ENCODE measurements at places on chromosomes 2 and 18.

DNA sequence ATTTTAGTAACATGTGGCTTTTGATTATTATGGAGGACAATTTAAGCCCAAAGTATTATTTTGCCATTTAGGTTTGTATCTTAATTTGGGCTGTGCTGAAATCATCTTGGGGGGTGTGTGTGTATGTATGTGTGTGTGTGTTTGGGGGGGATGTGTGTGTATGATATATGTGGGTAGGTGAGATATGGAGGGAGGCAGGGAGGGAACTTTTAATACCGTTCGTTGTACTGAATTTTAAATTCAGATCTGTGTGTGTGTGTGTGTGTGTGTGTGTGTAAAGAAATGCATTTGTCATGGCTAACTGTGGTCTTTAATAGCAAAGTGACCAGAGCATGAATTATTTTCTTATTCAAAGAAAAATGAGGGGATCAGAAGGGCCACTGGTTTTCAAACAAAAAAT is 113.7 kb downstream of the LTBP1 start:
- DNase-seq: no peak

DNA sequence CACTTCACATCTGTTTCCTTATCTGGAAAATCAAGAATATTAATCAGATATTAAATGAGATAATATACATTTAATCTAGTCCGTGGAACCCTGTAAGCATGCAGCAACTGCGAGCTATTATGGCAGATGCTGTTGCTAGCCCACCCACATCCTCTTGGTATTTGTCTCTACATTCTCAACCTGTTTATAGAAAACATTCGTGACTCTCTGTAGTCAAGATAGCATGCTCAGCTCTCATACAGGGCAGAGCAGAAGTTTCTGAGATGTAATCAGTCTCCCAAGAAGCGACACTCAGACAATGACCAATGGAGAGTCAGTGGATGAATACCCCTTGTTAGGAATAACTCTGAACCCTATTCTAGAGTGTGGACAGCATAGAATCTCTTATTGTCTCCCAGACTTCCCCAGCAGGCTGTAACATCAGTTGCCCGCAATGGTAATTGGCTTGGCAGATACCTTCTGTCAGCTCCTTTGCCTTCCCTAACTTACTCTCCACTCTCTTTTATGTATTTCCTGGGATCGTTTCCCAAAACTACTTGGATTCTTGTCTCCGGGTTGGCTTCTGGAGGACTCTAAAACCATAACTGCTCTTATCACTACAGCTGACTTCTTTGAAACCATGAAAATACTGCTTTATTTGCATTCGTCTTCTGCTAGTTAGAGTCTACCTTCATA is 400.7 kb upstream of the TNP1 start:
- no peak for DNase-seq

- DNase-seq: no peak
Observed at GRCh38 chr2:155412598-155412997, 714.1 kb downstream of the KCNJ3 start.

DNA sequence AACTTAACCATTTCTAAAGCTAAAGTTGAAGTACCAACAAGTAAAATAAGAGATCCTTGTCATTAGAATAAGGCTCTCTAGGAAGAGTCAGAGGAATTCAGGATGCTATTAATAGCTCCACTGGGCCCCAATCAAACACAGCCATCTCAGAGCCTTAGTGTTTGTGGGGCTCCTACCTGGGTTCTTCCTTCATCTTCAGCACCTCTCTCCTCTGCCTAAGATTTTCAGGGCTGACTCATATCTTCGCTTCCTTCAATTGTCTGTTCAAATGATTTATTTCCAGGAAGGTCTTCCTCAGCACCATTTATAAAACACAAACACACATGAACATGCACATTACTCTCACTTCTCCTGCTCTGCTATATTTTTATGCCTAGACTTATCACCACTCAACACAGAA is 119.5 kb downstream of the COL6A3 start:
- no peak for DNase-seq

- no peak for DNase-seq
Observed at GRCh38 chr2:36337354-36337753, 18.2 kb upstream of the CRIM1 start.

GRCh38 chr2:230018153-230018552 is 50.6 kb downstream of the SLC16A14 start:
- no peak for DNase-seq

Data from activated T-helper 9 cell treated with anti-CD3 and anti-CD28 coated beads, Interleukin-2, amount 50 U/mL, for 16 hours (primary cell).